ENCODE measurements at places on chromosomes 4 and X.

- no peak for DNase-seq
These were observed 44.1 kb downstream of the CHRNA9 start for GRCh38 chr4:40379248-40379647.

GRCh38 chrX:3046253-3047240, 5.3 kb downstream of the ARSF start:
- no peak for DNase-seq

DNA sequence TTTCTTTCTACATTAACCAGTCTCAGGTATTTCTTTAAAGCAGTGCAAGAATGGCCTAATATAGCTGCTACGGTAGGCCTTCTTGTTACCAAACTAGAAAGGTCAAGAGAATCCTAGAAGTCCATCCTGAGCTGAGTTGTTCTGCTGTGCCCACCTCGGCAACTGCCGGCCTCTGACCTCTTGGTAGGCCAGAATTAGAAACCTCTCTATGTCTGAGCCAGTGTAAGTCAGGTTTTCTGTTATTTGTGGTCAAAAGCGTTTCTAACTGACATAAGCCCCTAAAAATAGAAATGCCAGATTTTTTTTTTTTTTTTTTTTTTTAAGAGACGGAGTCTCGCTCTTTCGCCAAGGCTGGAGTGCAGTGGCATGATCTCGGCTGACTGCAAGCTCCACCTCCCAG, 43.1 kb downstream of the SOWAHB start:
- DNase-seq = no peak

DNA sequence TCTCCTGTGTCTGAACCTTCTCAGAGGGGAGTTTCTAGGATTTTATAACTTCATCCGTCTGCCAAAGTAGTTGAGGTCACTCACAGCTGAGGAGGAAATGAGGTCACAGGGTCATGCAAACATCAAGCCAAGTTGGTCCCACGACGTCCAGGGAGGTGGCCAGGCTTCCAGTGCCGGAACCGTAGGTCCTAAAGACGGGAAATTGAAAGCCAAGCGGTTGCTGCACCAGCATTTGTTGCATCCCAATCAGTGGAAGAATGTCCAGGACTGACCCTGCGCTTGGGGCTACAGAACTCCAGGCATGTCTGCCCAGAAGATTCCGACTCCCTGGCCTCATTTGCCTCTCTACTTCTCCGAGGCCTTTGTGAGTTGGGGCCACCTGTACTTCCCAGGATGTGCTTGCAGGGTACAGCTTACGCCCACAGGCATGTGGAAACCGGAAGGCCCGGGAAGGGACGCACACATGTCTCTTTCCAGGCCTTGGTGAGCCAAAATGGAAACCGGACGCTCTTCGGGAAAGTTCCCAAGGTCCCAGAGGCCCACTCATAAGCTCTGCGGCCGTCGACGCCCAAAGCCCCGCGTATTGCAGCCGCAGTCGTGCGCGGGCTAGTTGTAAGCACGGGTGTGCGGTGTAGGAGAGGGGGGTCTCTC, 9.3 kb downstream of the PRDM8 start:
- no peak for DNase-seq

DNA sequence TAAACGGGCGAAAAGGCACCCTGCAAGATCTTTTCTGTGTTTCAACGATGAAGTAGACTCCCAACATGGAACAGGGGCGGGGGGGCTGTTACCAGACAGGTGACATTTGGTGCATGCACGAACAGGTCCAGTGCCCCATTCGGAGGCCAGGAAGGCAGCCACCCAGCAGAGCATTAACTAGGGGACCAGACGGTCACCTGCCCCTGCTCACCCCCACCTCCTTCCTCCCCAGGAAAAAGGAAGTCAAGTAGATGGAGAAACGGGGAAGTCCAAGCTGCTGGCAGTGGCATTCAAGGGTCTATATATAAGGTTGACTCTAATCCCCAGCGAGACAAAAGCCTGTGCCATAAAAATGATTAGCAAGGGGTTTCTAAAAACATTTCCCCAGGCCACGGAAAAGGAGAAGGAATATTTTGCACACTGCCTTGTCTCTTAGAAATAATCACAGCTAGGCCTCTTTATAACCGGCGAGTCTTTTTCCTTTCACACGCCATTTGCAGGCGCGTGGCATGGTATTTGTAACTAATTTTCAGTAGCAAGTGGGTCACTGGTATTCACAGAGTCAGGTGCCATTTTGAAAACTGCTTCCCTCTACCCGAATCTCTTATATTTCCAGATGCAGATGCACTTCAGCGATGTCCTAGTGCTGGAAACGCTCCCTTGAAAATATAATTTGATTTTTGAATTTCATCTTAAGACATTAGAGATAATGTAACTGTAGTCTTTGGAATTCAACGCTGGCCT, 1.2 kb upstream of the TMSB4X start:
- no peak for DNase-seq

DNA sequence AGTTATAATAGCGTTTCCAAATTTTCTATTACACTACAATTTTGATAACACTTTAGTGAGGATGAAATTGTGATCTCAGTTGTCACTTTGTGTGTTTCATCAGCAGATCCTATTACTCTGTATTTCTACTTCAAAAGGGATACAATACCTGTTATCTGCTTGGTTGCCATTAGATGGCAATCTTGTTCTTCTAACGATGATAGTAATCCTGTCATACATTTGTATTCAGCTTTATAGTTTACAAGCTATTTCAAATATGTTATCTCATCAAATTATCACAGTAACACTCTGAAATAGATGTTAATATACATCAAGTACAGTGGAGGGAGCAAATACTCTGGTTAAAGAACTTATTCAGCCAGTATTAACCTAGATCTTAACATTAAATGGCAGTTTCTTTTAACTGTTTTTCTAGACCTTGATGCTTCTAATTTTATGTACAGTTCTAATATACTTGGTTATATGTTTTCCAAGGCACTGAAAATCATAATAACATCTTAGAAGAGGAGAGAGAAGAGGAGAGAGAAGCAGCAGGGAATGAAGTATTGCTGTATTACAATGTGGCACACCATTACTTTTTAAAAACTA, 292.0 kb downstream of the CCSER1 start:
- DNase-seq = no peak

DNA sequence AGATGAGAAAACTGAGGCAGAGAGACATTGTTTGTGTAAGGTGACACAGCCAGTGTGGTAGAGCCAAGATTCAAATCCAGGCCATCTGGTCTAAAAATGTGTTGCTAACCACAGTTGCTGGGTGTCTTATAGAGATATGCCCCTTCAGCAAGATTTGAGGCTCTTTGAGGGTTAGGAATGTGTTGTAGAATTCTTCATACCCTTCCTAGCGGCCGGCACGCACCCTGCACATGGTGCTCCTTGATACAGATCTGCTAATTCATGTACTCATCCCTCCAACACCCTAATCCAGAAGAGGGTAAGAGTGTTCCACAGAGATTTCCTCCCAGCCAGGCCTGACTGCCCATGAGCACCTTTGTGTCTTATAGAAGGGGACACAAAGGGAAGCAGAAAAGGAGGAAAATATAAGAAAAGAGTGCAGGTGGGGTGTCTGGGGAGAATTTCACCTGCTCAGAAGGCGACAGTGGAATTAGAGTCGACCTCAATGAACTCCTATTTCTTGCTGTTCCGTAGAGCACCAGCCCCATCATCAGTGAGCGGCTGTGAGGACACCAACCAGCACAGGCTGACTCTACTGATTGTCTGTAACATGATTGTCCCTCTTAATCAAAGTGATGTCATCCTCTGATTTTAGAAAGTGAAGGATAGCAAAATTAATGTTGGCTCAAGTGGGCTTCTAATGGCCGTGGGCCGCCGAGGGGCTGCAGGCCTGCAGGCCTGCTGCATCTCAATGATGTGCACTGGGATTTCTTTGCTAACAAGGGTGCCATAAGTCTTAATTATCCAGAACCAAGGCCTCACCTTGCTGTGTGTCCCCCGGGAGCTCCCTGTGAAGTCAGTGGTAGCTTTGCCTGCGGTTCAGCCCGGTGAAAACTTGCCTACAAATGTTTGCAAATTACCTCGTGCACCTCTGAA, 24.2 kb upstream of the SMIM20 start:
- DNase-seq = no peak

DNA sequence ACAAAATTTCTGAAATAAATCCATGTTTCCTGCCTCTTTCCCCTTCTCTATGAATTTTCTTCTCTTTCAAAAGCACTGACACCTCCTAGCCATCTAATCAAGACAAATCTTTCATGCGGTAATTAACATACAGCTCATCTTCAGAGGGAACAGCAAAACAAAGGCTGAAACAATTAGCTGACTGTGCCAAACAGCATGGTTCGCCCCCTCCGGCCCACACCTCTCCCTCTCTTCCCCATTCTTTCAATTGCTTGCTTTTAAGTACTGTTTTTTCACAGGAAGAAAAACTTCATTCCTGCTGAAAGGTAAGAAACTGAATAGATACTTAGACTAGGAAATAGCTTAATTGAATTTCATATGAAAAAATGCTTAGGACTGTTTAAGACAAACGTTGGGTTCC, 291.1 kb upstream of the NOCT start:
- no peak for DNase-seq

DNA sequence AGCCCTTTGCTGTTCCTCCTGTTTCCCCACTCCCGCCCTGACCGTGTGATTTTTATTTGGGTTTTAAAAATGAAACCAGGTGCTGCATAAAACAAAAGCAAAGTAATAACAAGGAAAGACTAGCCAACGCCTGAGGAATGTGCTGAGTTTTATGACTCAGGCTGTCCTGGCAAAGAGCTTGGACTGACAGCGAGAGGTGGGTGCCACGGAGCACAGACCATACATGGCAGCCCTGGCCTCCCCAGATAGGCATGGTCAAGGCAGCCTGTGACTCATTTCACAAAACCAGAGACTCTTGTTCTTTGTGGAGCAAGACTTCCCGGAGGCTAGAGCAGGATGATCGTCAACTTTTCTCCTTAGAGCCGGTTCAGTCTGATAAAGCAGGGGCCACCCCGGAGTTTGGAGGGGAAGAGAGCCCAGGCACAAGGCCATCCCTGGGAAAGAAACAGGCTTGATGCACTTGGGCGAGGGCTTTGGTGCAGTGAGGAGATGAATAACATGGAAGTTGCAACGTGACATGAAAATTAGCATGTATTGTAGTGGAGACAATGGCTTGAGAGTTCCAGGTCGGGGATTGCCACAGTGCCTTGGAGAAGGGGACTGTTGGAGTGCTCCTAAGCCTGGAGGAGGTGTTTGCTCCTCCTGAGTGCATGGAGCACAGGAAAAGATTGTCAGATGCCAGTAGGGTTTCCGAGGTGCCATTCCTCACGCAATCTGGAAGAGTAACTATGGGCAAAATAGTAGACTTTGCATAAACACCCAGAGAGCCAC, 54.8 kb downstream of the C4orf51 start:
- DNase-seq = no peak

DNA sequence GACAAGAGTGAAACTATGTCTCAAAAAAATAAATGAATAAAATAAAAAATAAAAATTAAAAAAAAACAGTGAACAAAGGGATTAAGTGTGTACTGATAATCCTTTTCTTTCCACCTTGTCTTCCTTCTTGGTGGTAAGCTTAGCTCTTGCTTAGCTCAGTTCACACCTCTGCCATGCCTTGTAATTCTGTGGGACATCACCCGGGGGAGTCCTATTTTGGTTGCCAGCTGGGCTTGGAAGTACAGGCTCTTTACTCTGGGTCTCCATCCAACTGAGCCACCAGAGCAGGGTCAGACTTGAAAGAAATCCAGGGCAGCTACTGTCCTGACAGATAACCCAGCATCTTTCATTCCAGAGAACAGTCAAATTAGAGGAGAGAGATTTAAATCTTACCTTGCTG, 204.2 kb upstream of the TEX13A start:
- DNase-seq = no peak
